ENCODE measurements at places on chromosomes 1 and 21.

DNA sequence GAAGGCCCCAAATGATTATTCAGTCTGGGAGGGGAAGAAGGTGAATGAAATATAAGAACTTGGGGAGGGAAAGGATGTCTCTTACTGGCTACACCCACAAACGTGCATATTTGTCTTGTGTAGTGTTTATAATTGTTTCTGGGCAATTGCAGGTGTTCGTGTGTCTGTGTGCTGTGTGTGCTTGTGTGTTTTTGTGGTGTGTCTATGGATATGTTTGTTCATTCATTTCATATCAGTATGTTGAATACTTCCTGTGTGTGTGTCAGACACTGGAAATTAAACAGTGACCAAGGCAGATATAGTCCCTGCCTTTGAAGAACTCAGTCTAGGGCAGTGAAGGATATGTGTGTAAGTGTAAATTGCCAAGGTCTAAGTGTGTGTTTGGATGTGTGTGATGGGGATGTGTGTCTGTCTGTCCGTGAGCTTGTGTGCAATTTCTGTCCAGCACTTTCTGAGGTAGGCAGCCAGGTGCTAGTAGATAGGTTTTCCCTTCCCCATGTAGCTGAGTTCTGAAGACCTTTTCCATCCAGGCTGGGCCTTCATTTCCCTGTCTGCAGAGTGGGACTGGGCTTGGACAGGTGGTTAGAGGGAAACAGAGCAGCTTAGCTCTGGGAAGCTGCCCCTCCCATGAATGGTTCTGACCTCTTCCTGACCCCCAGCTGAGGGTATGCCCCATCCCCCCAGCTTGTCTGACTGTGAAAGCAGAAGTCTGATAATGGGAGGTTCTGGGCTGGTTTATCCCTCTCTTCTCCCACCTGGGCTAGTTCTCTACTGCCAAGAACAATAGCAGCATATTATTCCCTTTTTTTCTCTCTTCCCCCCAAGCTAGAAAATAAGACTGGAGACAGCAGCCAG lies 3.8 kb downstream of the AGO1 start:
- no peak for DNase-seq

GRCh38 chr1:168057921-168058320 lies 78.8 kb downstream of the GPR161 start:
- DNase-seq = no peak

DNA sequence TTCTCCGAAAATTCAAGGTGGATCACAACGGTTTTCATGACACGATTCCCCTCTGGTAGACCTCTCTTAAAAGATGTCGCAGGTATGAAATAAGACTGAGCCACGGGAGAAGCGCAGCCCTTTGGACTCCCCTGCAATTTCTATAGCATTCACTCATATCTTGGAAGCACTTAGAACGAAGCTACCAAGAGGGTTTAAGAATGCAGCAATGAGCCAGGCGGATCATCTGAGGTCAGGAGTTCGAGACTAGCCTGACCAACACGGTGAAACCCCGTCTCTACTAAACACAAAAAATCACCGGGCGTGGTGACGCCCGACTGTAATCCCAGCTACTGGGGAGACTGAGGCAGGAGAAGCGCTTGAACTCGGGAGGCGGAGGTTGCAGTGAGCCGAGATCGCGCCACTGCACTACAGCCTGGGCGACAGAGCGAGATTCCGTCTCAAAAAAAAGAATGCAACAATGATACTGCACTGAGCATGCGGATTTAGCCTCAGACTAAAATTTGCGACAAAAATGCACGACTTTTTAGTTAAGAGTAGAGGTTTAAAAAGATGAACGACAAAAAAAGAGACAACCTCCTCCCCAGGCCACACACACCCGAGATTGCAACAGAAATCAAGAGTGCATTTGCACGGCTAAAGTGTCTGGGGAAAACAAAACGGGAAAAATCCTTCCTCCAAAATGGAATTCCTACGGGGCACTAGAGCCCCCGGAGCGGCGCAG lies 743 bp downstream of the TOMM20 start:
- no peak for DNase-seq

DNA sequence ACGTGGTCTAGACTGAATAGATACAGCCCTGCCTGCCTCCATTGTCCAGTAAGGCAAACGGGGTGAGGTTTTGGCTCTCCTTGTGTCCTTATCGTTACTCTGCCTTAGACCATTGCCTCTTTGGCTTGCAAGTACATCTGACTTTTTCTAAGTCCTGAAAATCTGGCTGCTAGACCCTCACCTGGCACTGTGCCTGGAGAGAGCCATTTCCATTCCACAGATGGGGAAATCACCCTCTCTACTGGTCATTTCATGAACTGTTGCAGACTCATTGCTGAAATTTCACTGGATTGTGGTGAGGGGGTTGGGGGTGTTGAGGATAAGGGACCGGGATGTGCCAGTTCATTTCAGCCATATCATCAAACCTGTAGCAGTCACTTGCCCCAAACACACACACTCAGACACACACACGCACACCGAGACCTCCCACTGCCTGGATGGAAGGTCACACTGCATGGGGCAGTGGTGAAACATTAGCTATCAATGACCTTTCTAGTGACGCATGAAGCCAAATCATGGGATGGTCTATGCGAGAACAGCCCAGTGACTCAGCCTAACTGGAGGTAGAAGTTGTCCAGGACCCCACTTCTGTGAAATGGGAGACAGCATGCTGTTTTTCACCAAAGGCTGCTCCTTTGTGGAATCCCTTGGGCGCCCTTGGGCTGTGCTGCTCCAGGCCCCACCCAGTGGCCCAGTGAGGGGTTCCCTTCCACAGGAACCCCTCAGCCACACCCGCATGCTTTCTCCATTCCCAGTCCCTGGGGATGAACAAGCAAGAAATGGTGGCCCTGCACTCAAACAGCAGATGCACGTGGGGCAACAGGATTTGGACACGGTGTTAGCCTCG lies 34.9 kb upstream of the VASH2 start:
- peak; percentile 43 for DNase-seq

DNA sequence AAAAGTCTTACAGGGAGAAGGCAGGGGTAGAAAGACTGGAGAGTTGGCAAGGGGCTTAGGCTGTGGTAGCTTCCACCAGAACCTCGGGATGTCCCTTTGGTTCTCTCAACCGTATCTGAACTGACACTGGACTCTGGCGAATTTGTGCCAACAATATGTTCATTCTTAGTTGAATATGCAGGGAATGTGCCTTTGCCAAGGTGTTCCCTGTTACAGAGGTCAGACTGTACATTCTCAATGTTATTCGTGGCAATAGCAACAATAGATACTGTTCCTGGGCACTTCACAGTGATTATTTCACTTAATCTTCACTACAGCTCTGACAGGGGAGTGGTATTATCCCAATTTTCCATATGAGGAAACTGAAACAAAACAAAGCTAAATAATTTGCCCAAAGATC lies 51.5 kb upstream of the RAB3GAP2 start:
- DNase-seq = no peak

- no peak for DNase-seq
Measured at GRCh38 chr1:14010476-14010875, 310.5 kb downstream of the PRDM2 start.

DNA sequence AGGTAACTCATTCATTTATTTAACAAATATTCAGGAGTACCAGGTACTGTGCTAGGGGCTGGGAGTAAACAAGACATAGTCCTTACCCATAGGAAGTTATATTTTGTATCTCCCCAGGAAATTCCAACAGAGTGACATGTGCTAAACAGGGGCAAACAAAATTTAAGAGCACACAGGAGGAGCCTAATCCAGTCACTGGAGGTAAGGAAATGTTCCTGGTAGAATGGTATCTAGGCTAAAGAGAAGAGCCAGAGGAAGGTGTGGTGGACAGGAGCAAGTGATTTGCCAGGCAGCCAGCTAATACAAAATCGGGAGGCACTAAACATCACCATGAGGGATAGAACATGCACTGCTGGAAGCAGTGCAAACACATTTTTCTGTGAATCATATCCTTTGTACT lies 10.4 kb downstream of the TEX38 start:
- no peak for DNase-seq

- no peak for DNase-seq
Measured at GRCh38 chr1:40637470-40638007, 27.9 kb downstream of the RIMS3 start.

GRCh38 chr1:228803421-228803820 lies 68.1 kb downstream of the RHOU start:
- DNase-seq = no peak

DNA sequence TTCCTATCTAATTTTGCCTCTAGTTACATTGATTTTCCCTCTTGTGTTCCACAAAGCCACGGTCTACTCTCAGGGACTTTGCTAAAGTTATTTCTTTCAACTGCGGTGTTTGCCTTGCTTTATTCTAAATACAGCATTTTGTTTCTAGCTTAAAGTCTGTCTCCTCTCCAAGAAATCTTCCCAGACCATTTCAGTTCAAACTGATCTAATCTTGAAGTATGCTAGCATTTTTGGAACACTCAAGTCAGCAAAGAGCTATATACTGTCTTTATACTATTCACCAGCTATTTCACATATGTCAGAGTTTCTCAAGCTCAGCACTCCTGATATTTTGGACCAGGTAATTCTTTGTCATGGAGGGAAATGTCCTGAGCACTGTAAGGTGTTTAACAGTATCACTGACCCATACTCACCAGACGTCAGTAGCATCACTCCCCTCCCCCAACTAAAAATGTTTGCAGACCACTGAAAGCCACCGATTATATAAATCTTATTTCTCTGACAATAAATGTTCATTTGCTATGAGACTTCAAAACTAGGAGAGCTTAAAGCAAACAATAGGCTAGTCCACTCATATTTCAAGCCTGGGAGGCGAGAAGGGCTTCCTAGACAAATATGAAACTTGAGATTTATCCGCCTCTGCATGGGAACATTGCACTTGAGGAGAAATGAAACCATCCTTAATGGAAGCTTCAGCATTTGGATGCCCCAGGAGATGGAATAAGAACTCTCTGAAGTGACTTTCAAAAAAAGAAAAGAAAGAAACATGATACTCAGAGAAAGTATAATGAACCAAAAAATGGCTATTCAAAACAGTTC lies 81.1 kb downstream of the KIAA0319L start:
- no peak for DNase-seq

DNA sequence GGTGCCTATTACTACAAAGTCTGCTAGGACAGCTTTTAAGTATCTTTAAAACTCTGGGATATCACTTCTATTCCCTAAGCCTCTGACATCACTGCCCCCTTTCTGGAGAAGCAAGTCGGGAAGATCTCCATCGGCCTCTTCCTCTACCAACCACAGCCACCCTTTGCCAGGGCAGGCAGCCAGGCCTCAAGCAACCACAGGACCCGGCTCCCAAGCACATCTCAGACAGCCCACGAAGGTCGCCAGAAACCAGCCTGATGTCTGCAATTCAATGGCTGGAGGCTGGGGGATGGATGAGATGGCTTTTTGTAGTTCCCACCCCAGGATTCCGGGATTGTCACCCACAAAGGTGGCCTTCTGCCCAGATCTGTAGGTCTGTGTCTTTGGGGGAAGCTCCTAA lies 70.7 kb downstream of the LGR6 start:
- no peak for DNase-seq

DNA sequence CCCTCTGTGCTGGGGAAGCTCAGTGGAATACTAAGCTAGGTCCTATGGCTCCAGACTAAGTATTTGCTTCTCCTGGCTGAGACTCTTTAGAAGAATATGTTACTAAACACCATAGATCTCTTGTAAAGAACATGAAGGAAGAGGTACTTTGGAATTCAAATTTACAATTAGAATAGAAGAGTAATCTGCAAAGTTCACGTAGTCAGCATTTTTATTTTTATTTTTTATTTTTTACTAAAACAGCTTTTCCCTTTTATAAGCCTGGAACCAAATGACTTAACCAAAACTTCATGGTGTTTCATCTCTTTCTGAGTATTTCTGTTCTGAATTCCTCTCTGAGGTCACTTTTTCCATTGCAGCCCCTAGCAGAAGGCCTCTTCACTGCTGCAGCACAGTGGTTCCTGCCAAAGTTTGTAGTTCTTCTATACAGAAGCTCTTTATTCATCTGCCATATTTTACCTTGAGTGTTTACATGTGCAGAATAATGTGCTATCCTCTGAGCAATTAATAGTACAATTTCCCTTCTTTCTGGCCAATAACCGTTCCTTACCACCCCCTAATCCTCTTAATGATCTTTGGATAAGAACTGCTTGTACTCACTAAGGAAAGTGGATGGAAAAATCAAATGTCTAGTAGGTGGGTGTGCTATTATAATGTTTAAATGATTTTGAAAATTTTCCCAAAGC lies 27.2 kb downstream of the TSEN15 start:
- no peak for DNase-seq

DNA sequence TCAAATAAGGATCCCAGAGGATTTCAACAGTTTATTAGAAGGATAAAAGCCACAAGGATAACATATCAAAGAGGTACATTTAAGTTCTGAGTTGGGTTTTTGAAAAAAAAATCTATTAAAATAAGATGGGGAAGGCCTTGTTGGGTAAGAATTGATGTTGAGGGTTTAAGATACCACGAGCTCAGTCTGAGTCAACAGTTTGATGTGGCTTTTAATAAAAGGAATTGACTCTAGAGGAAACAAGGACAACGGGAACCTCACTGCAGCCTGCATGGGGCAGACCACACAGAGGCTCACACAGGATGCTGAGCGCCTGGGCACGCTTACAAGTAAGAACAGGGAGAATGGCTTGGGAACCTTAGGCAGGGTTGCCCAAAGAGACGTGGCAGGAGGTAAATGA lies 107.5 kb downstream of the TIAM1 start:
- no peak for DNase-seq

DNA sequence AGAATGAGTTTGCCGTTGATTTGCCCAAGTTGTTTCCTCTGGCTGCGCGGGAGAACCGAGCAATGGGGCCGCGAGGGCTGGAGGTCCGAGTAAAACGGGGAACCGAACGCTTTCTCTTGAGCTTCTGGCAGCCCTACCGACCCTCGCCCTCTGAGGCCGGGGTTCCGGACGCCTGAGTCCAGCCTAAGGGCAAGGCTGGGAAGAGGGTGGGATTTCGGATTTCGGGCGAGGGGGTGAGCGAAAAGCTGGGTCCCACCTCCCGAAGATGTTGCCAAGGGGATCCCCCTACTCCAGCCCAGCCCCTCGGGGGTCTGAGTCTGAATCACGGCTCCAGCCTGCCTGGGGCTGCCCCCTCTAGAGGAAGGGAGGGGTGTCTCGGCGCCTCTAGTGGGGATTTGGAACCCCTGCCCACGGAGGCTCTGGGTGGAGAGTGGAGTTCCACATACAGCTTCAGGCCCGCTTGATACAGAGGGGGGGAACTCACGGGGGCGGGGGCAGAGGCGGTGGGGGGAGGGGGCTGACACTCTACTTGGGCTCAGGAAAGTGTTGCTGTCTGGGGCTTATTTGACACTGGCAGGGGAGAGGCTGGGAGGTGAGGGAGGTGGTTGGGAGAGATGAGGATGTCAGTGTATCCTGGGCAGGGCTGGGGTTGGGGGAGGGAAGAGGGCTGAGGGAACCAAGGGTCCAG lies 617 bp downstream of the KIRREL1 start:
- DNase-seq = no peak

GRCh38 chr1:116168277-116169032 lies 57.3 kb downstream of the MAB21L3 start:
- no peak for DNase-seq
